Activated CD8-positive, alpha-beta memory T cell treated with anti-CD3 and anti-CD28 coated beads for 1 hour (primary cell): ENCODE measurements at places on chromosomes 4 and X.

DNA sequence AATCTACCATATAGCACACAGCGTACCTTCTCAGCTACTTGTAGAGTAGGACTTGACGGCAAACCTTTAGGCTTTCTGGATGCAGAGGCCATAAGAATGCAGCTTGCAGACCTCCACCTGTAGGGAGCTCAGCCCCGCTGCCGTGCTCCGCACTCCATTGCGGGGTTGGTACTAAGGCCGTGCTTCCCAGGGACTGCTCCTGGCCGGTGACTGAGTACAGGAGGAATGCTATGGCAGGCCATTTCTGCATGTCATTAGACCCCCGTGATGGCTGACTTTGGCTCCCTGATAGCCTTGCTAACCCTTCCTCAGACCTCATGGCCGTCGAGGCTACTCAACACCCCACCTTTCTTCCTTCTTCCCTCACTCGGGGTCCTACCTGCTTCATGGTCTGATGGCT is 26.4 kb downstream of the TIGD2 start:
- DNase-seq: no peak

GRCh38 chr4:89134775-89135319 is 23.5 kb downstream of the TIGD2 start:
- DNase-seq: no peak

DNA sequence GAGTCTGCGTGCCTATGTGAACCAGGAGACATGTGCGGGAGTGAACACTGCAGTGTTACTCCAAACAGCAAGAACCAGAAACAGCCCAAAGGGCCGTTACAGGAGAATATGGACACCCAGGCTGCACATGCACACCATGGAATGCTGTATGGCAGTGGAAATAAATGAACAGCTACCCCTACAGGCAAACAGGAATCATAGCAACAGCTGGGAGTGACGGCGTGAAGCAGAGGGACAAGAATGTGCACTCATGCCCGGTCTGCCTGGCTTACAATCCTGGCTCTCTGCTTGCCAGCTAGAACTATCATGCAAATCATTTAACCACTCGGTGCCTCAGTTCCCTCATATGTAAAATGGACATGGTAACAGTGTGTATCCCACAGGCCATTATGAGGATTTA is 16.6 kb downstream of the GPKOW start:
- no peak for DNase-seq

DNA sequence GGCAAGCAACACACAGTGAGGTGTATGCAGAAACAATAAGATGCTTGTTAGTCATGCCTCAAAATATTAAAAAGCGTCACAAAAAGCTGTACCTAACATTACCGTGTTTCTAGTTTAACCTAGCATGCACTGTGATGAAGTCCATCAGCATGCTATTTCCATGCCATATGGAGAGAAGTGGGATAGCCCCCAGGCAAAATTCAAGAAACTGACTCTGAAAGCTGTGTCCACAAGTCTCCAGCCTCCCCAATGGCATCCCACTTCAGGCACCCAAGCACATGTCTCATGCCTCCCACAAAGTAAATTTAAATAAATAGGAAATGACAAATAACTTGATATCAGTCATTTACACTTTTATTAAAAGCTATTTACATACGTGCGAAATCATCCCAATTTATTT is 10.8 kb downstream of the GABRA2 start:
- no peak for DNase-seq

GRCh38 chr4:153248641-153249198 is 44.5 kb downstream of the TRIM2 start:
- no peak for DNase-seq

GRCh38 chr4:39657465-39657864 is 18.8 kb upstream of the SMIM14 start:
- no peak for DNase-seq

DNA sequence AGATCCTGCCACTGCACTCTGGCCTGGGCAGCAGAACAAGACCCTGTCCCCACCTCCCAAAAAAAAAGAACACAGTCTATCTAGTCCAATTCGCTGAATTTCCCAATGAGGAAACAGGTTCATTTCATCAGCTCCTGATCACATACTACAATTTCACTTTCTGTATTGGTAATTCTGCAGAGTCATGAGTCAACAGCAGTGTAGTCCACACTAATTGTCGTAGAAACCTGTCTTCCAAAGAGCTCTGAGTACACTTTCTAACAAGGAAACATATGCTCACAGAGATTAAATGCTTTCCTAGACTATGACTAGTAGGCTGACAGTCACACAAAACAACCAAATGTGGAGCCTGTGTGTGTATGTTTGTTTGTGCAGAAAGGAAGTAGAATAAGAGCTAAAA is 91.9 kb downstream of the GPC4 start:
- DNase-seq: no peak

DNA sequence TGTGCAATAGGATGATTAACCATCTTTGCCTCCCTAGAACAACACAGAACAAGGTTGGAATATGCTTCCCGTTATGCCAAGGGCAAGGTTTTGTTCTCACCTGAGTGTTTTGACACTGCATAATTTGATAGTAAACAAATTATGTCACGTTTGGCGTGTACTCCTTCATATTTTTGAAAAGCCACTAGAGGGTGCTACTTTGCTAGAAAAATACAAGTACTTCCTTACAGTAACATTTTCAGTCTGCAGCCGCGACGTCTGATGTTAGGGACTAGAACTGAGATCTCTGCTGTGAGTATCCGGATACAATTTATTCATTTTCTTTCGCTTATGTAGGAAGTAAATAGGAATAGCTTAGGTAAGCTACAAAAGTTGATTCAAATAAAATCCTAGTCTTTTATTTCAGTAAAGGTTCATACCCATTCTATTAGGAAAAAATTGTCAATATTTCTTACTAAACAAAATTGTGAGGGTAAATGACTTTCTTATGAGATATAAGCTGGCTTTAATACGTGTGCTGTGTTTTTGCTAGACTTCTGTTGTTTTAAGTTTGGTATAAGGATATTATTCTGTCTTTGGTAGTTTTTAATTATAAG is 181.1 kb upstream of the WDFY3 start:
- no peak for DNase-seq

- DNase-seq: no peak
Measured at GRCh38 chr4:40201898-40202297, 5.1 kb downstream of the RHOH start.

- DNase-seq: no peak
Measured at GRCh38 chr4:70997036-70997435, 3.6 kb downstream of the DCK start.

- no peak for DNase-seq
Measured at GRCh38 chr4:86855572-86855971, 6.4 kb upstream of the SLC10A6 start.

GRCh38 chrX:148498067-148498466 is 2.4 kb upstream of the AFF2 start:
- DNase-seq: no peak

GRCh38 chrX:12489341-12489740 is 301.9 kb upstream of the PRPS2 start:
- no peak for DNase-seq

GRCh38 chrX:11427453-11428071 is 134.3 kb downstream of the AMELX start:
- no peak for DNase-seq

DNA sequence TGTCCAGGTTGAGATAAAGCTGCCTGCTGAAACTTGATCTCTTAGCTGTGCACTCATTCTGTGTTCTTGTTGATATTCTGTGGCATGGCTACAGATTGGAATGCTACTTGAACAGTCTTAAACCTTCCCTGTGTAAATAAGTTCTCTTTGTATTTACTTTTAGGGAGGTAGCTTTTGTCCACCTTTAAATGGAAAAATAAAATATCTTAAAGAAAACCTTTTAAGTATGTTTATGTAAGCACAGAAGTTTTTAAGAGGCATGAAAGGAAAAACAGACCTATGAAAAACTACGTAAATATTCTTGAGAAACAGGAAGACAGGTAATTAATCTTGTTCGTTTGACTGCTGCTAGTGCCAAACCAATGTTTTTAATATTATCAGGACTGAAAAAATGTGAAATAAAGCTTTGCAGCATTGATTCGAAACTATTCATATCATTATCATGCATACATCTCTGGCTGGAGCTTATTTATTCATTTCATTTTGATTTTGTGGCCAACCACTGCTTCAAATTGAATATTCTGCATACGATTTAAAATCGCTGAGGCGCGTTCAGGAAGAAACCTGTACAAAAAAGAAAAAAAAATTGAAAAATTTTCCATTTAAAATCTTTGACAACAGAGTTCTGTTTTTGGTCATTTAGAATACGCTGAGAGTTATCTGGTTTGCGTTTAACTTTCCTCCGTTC is 17.8 kb downstream of the HSD17B13 start:
- no peak for DNase-seq

DNA sequence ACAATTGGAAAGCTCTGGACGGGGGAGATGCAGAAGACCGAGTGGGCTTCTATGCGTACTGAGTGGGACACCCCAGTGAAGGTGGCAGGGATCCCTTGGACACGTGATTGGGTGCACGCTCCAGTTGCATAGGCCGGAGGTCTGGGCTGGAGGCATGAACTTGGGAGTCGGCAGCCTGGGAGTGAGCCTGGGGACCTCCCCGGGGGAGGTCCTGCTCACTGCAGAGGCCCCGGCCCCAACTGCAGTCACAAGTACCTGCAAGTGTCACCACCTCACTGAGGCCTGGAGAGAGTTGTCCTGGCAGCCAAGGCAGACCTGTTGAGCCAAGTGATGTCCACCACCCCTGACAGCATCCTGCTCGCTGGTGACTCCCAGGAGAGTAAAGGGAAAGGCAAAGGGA is 49.3 kb upstream of the HMX1 start:
- DNase-seq: no peak

DNA sequence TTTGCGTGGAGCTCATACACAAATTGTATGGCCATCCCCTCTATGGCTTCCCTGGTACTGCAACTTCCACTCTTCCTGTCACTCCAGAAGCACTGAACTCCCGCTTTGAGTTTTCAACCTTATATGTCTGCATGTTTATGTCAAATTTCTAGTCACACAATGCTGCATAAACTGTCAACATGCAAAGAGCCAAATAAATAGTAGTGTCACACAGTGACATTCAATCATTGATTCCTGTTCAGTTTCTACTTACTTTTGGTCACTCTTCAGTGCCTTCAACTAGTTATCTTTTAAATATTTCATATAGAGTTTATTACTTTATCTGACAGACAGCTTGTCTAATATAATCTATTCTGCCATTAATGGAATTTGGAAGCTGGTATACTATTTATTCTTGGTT is 149.3 kb downstream of the SPANXN1 start:
- no peak for DNase-seq

DNA sequence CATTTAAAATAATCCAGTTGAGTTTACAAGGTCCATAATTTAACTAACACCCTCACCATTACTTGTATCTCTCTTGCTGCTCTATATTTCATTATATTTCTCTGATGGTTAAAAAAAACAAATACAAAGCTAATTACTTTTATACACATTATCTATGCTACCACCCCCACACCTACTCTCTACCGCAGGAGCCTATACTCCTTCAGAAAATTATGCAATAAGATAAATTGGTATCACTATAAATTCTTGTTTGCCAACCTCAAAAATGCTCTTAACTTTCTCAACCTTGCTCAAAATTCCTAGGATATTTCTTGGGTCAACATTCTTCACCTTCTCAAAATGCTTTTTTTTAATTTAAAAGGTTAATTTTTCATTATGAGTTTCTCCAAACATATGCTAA is 282.7 kb downstream of the KCTD8 start:
- DNase-seq: no peak

- no peak for DNase-seq
Measured at GRCh38 chr4:53653484-53654053, 62.3 kb upstream of the LNX1 start.

DNA sequence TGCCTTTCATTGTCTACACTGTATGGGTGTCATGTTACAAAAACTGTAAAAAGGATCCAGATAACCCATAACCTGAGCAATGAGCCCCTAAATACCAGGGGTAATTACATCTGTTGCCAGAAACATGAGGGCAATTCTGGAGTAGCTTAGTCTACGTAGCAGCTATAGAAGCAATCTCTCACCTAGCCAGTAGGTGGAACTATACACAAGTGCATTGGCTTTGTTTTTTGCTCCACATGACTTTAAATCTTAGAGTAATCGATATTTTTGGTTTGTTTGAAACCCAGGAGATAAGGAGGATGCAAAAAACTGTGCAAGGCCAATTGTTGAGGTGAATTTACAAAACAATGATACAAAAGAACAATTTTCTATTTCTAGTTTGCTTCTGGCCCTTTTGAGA is 57.5 kb downstream of the GPR82 start:
- no peak for DNase-seq

DNA sequence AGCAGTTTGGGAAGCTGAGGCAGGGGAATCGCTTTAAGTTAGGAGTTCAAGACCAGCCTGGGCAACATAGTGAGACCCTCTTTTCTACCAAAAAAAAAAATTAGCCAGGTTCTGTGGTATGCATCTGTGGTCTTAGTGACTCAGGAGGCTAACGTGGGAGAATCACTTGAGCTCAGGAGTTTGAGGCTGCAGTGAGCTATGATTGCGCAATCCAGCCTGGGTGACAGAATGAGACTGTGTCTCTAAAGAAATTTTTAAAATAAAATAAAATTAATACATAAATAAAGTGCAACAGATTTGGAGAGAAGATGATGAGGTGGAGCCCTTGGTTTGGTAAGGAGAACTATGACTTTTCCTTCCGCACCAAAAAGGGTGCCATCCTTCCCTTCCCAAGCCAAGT is 436.9 kb downstream of the NLGN4X start:
- DNase-seq: no peak

DNA sequence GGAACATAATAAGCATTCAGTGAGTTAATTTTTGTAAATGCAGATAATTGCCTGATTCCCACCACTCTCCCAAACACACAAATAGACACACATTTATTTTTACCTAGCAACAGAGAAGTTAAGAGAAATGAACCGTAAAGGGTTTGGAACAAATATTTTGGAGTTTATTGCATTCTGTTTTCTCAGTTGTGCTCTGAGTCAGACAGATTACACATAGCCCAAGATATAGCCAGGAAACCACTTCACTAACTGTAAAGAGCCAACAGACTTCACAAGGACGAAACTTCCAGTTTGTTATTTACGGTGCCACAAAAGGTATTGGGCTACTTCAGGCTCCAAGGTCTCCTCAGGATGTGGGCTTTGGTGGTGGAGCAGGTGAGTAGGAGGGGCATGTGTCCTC is 217.0 kb downstream of the BMPR1B start:
- no peak for DNase-seq

DNA sequence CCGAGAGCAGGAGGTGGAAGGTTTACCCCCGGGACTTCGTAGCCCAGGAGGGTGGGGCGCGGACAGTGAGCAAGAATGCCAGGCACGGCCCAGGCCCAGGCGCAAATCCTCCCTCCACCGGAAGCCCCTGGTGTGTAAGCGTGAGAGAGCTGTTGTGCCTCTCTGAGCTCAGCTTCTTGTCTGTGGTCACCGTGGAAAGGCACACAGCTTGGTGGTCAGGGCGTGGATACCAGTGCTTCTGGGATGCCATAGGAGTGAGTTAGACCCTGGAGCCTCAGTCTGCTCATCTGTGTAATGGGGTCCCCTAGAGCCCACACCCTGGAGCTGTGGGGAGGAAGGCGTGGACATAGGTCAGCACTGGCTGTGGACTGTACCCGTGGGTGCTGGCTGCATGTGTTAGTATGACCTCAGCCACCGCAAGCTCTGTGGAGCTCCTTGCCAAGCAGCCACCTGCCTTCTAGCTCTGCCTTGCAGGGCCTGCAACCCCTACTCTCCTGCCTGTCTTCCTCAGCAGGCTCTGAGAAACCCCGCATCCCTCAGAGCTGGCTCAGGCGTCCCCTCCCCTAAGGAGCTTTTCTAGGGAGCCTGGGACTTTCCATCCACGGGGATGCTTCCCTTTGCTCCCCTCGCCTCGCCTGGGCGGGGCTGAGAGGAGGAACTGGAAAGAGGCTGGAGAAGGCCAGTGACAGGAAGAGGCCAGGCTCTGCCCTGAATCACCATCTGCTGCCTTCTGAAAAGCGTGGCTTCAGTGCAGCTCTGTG is 28.0 kb upstream of the AFAP1 start:
- no peak for DNase-seq

- DNase-seq: no peak
Measured at GRCh38 chr4:86493460-86493859, 100.7 kb upstream of the PTPN13 start.
